ENCODE measurements at places on chromosomes 12 and 14. TPM values are rescaled to one million over a fixed set of nuclear protein-coding genes. Genes with fewer than 3 reads are reported as not detected.
A peak's percentile ranks its signal among the peaks of the same experiment; 100 is the strongest.

Gene MEG3
- 269 TPM for total RNA-seq

Gene RNASE2
- not detected for total RNA-seq

Gene TAS2R20
- total RNA-seq = 5.4 TPM

Gene GNG2
- total RNA-seq = 7.4 TPM

Gene KRT86
- under 0.01 TPM for total RNA-seq

Gene LALBA
- not detected for total RNA-seq

Gene SMCO3
- total RNA-seq = under 0.01 TPM

Gene ACACB
- 16.2 TPM for total RNA-seq

Gene NUAK1
- total RNA-seq = 21.7 TPM

Gene MED6
- 40.1 TPM for total RNA-seq

Gene ST8SIA1
- 6.2 TPM for total RNA-seq

Gene VAMP1
- total RNA-seq = 6.5 TPM

Gene ART4
- not detected for total RNA-seq

GRCh38 chr14:42011221-42011620, 404.5 kb downstream of the LRFN5 start:
- DNase-seq = no peak

DNA sequence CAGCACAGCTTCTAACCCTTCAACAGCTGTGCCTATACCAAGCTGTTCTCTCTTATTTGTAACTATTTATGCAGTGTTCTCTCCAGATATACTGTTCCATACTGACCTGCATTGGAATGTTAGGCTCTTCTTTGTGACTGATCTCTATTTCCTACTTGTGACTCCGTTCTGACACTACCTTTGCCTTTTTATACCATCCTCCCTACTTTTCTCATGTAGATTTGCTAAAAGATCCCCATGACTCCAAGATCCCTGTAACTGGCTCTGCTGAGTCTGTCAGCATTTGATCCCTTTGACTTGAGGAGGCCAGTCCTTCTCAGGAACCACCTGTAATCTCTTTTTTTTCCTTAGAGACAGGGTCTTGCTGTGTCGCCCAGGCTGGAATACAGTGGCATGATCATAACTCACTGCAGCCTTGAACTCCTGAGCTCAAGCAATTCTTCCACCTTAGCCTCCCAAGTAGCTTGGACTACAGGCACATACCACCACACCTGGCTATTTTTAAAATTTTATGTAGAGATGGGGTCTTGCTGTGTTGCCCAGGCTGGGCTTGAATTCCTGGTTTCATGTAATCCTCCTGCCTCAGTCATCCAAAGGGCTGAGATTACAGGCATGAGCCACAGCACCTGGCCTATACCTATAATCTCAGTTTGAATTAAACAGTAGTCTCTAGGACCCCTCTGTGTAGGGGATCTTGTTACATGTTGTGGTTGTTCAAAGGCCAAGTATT, 368.3 kb downstream of the ZFP36L1 start:
- no peak for DNase-seq

DNA sequence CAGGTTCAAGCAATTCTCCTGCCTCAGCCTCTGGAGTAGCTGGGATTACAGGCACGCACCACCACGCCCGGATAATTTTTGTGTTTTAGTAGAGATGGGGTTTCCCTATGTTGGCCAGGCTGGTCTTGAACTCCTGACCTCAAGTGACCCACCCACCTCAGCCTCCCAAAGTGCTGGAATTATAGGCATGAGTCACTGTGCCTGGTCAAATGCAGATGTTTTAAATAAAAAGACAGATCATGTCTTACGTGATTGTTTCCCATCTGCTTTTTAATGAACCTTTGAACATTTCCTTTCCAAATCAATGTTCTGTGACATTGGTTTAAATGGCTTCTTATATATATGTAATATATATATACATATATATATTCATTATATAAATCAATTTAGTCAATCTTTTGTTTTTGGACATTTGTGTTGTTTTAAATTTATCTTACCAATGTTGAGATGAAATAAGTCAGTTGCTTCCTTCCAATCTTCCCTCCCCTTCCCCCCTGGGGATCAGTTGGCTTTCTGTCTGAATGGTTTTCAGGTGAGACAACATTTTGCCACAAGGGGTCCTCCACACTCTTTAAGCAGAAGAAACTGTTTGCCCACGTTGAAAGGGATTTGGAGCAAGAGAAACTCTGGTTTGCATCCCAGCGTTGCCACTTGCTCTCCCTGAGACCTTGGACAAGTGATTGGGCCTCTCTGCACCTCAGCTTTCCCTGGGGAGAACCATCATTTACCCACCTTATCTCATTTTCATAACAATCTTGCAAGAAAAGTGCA, 47.6 kb upstream of the RBM19 start:
- DNase-seq = no peak

GRCh38 chr12:104420868-104421267, 35.9 kb upstream of the CHST11 start:
- DNase-seq = no peak

- peak; percentile 86 for DNase-seq
Observed at GRCh38 chr14:54818201-54819133, 84.2 kb downstream of the GCH1 start.

GRCh38 chr14:96581902-96582301, 79.7 kb downstream of the PAPOLA start:
- DNase-seq = peak; percentile 81

GRCh38 chr14:103594265-103594664, 31.5 kb downstream of the COA8 start:
- no peak for DNase-seq

DNA sequence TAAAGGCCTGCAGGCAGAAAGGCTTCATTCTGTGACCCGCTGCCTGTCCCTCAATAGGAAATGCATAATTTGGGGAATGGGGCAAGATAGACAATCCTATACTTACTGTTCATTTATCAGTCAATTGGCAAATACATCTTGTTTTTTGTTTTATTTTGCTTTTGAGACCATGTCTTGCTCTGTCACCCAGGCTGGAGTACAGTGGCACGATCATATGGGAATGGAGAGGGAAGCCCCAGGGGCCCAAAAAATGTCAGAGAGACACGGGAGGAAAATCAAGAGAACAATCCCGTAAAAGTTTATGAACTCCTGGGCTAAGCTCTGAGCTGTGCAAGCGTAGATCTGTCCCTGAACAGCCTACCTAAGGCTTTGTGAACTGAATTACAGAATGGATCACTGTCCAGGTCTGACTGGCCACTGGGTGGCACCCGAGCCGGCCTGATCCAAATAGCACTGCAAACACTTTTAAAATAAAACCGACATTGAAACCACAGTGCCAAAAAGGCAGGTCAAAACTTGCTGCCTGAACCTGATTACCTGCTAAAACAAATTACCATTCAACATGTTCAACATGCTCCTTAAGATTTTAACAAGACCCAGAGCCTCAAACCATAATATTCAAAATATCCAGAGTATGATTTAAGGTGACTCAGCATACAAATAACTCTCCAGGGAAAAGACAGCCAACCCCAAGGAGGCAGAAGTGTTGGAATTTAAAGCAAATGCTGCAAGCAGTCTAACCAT, 11.8 kb downstream of the COPS7A start:
- peak; percentile 92 for DNase-seq

- DNase-seq = peak; percentile 91
Observed at GRCh38 chr12:65881965-65882413, 57.7 kb downstream of the HMGA2 start.

DNA sequence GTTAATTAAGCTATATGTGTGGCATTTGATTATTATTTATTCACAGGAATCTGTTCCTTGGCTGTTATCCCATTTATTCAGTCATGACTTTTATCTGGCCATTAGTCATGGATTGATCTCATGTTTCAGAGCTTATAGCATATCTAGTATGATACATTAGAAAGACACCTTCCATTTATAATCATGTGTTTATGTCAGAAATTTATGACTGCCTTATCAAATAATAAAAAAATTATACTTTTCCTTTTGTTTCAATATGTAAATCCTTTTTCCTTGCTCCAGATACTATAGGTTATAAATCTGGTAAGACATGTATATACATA, 248.0 kb upstream of the PDE3A start:
- DNase-seq = no peak

GRCh38 chr14:97706819-97707218, 909.6 kb downstream of the VRK1 start:
- no peak for DNase-seq

GRCh38 chr12:43812057-43812456, 5.9 kb upstream of the TWF1 start:
- no peak for DNase-seq

GRCh38 chr12:112852127-112852526, 54.6 kb upstream of the OAS1 start:
- DNase-seq = no peak

DNA sequence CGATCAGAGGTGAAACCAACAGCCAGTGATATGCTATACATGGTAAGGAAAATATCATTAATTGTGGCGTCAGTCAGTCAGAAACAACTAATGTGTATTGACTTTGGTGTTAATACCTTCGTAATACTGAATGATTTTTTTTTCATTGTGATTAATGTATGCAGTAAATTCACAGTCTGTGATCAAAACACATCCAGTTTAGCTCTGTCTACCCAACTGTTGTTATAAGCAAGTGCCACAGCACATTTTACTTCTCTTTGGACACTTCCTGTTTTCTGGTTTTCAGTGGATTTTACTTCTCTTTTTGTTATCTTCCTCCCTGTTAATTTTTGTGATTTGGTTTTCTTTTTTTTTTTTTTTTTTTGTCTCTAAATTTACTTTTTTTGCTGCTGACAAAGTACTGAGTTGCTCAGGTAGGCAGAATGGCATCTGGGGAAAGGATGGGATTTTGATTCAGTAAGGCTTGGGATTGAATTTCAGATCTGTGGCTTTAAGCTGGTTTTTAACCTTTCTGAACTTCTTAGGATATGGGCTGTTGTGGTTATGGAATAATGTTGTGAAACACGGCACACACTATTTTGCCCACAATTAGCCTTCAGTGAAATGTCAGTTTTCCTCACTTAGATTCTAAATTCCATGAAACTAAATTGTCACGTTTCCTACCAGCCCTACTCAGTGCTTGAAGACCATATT, 604 bp downstream of the GLIPR1 start:
- no peak for DNase-seq

GRCh38 chr14:61703342-61704129, 8.2 kb downstream of the HIF1A start:
- DNase-seq = no peak

- DNase-seq = no peak
Observed at GRCh38 chr12:12938541-12938940, 13.4 kb downstream of the GPRC5D start.

DNA sequence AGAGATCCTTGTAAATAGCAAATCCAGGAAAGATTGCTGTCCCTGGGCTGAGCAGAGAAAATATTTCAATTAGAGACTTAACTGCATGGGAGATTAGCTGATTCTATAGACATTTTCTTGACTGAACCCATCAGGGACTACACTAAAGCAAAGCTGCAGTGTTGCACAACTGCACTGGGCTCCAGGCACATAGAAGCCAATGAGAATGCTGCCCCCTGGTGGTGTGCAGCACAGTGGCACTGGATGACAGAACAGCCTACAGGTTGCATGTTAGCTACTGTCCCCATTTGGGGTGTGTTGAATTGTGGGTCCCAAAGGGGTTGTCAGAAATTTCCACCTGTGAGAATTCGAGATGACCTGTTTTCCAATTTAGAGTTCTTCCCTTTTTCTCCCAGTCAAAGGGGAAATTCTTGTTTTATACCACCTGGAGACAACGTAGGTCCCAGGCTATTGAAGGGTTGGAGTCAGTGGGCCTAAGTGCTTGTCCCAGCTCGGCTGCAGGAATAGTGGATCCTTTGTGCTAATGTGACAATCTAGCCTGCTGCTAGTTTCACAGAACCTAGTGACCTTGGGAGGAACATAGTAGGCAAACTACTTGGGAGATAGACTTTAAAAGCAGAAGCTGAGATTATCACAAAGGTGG, 114.7 kb downstream of the SLC8A3 start:
- no peak for DNase-seq

DNA sequence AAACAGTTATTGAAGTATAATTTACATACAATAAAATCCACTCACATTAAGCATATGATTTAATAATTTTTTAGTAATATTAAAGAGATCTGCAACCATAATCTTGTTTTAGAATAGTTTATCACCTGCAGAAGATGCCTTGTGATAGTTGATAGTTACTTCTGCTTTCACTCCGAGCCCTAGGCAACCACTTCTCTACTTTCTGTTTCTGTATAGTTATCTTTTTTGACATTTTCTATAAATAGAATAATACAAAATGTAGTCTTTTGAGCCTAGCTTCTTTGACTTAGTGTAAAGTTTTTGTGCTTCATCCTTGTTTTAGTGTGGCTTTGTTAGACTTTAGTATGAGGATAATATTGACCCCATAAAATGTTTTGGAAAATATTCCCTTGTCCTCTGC, 111.0 kb downstream of the MNAT1 start:
- DNase-seq = peak; percentile 34

- peak; percentile 39 for DNase-seq
Observed at GRCh38 chr14:100660882-100661635, 65.6 kb upstream of the DLK1 start.

GRCh38 chr12:120115692-120116440, 687 bp downstream of the RAB35 start:
- peak; percentile 83 for DNase-seq

DNA sequence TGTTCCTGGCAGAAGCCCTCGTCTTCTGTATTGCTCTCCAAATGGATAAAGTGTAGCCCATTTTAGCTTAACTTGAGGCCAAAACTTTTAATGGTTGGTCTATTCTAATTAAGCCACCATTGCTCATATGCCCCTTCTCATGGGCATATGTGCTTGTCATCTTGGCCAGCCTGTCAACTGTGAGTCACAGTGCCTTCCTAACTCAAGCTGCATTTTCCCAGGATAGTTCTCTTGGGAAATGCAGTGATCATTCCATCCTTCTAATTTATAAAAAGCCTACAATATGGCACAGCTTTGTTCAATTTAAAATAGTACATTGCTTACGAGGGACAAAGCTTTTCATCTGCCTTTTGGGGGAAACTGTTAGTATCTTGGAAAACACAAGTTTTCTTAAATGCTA, 6.6 kb downstream of the PTHLH start:
- peak; percentile 84 for DNase-seq

GRCh38 chr12:2845280-2845679, 10.4 kb upstream of the NRIP2 start:
- DNase-seq = peak; percentile 90

DNA sequence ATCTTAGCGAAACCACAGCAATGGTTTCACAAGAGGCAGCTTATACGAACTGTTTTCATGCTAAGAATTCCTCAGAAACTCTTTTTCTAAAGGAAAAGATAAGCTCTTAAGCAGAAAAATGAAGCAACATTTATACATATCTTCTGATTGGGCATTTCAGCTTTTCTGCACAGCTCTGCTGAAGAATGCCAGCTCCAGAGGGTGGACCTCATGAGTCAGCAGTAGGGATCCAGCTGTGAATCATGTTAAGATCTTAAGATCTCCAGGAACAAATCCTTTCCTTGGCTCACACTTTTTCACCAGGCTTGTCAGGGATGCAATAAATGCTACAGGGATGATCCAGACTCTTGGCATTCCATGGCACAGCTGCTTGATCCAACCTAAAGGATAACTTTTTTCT, 477.1 kb upstream of the CCDC196 start:
- DNase-seq = peak; percentile 75

DNA sequence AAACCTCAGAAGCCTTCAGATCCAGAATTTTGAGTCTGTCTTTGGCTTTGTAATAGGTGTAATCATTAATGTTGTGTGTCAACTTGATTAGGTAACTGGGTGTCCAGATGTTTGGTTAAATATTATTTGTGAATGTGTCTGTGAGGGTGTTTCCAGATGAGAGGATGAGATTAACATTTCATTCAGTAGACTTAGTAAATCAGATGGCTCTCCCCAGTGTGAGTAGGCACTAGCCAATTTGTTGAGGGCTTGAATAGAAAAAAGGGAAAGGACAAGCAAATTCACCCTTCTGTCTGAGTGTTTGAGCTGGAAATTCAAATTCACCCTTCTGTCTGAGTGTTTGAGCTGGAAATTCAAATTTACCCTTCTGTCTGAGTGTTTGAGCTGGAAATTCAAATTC, 932.2 kb downstream of the SLC6A15 start:
- DNase-seq = no peak

All from osteoblast (primary cell).